ENCODE measurements at places on chromosomes 1 and 21.

DNA sequence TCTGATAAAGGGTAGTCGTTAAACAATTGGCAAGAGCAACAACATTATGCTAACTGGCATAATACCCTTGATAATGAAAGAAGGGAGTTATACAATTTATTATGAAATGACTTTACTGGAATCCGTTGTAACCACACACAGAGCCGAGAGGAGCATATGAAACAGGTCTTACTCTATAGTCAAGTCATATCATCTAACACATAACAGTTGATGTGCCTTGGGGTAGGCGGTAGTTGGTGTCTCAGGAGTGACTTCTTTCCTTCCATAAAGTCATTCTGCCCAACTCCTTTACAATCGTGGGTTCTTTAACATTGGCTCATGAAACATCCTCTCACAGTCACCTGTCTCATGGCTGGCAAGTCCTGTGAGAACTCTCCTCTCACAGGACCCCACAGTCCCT is 225.2 kb downstream of the LTN1 start:
- no peak for DNase-seq

- no peak for DNase-seq
Measured at GRCh38 chr1:22471078-22471477, 19.4 kb downstream of the ZBTB40 start.

DNA sequence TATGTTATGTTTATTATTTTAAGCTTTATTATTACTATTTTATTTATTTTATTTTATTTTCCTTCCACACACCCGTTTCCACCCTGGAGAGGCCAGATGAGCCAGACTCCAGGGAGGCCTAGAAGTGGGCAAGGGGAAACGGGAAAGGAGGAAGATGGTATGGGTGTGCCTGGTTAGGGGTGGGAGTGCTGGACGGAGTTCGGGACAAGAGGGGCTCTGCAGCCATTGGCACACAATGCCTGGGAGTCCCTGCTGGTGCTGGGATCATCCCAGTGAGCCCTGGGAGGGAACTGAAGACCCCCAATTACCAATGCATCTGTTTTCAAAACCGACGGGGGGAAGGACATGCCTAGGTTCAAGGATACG is 468 bp upstream of the MX1 start:
- DNase-seq = no peak

DNA sequence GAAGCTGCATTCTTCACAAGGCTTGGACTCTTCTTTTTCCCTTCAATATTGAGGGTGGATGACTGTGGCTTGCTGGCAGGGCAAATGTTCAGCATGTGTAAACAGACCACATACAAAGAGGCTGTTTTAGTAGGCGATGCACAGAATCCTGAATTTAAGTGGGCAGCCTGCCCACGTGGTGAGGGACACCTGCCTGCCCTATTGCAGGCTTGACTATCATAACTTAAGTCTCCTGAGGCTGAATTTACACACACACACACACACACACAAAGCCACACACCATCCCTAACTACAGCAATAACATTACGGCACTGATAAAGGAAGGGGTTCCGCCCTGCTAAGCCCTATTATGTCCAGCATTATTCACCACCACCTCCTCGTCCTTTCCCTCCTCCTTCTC is 15.9 kb downstream of the SYT2 start:
- DNase-seq = no peak

DNA sequence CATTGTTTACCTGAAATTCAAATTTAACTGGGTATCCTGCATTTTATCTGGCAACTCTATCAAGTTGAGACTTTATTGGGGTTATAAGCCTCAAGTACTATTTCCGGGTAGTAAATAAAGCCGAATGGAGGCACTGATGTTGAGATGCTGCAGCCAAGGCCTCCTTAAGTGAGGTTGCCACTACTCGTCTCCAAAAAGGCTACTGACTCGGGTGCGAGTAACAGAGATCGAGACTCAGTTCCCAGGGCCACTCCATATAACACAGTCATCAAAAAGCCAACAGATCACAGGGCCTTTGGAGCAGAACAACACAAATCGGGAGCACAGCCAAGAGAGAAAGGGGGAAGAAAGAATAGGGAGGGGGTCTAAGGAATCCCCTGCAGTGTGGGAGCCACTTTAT is 524 bp downstream of the COPA start:
- no peak for DNase-seq

DNA sequence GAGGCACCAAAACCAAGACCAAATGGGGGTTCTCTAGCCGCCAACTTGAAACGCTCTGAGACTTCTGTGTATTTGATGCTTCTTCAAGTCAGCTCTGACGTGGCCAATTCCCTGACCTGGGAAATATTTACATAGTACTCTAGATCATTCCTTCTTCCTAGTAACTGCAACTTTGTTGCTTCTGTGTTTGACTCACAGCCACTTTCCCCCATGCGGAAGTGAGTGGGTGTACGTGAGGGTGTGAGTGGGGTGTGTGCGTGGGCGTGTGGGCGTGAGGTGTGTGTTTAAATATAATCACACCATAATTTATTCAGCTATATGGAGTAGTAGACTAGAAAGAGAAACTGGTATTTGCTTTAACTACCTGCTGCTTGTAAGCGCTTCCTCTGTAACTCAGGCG is 111.0 kb downstream of the TAS1R2 start:
- DNase-seq = no peak

- DNase-seq = no peak
Measured at GRCh38 chr21:25175938-25176337, 431.3 kb downstream of the MRPL39 start.

DNA sequence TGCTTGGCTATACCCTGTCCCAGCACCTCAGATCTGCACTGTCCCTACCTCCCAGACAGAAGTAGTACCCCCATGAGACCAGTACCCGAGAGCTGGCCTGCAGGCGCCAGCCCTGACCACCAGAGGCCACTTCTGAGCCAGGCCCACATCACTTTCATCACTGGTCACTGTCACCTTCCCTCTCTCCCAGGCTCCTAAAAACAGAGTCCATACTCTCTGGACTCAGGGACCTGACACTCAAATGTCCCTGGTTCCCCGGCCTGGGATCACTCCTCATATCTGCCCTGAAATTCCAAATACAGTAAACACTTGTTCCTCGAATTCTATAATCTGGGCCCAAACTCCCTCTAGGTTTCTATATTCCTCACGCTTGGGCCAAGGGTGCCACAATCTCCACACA is 18.7 kb downstream of the TMEM53 start:
- DNase-seq = no peak

- DNase-seq = no peak
Measured at GRCh38 chr1:171507435-171507834, 22.1 kb downstream of the PRRC2C start.

DNA sequence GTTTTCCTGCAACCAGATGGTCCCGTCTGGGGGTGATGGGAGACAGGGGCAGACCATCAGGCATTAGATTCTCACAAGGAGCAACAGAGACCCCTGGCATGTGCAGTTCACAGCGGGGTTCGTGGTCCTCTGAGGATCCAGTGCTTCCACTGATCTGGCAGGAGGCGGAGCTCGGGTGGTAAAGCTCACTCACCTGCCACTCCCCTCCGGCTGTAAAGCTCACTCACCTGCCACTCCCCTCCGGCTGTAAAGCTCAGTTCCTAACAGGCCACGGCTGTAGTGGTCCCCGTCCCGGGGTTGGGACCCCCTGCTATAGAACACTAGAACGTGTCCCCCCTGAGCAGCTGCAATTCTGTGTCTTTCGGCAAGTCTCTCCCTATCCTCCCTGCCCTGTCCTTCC is 4.6 kb downstream of the KRTAP10-12 start:
- no peak for DNase-seq

DNA sequence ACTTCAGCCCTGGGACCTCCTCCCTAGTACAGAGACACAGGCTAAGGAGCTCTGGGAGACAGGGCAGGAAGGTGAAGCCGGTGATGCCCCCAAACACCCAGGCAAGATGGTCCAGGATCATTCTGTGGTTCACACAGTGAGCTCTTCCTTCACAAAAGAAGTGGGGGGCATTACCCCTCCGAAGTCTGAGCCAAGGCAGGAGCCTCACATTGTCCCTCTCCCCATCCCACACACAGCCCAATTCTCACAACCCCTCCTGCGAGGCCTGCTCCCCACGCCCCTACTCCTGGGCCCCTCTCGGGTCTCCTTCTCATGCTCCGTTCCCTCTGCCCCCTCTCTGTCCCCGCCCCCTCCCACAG is 10.7 kb downstream of the MEF2D start:
- no peak for DNase-seq

GRCh38 chr1:41656825-41657500 is 172.5 kb upstream of the EDN2 start:
- no peak for DNase-seq

GRCh38 chr1:182998482-182998881 is 24.7 kb upstream of the LAMC1 start:
- DNase-seq = no peak

DNA sequence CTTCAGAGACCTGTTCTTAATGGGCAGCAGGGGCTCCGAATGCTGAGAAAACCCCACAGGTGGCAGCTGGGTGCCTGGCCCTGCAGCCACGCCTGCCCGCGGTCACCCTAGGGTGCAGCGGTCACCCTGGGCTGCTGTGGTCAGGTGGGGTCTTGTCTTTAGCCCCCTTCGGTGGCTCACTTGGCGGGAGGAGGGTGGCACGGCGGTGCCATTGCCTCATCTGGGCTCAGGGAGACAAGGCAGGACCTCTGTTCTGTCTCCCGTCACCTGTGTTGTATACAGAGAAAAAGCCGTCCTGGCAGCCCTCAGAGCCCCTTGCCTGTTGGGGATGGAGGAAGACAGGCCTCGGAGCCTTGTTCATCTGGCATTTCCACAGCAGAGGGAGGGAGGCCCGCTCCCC is 69.5 kb upstream of the TRAPPC10 start:
- no peak for DNase-seq

DNA sequence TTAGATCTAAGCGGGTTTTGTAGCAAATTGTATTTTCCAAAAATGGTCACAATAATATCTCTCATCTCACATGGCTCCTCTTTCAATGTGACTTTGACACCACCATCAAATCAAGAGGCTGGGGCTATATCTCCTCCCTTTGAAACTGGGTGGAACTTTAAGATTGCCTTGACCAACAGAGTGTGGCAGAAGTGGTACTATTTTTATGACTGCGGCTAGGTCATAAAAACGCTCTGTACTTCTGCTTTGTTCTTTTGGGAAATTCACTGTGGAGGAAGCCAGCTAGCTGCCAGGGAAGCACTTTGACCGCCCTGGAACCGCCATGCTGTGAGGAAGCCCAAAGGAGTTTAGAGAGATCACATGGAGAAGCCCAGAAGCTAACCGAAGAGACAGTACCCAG is 50.7 kb upstream of the ACOT11 start:
- no peak for DNase-seq

- DNase-seq = no peak
Measured at GRCh38 chr1:240808381-240808780, 196.4 kb upstream of the GREM2 start.

DNA sequence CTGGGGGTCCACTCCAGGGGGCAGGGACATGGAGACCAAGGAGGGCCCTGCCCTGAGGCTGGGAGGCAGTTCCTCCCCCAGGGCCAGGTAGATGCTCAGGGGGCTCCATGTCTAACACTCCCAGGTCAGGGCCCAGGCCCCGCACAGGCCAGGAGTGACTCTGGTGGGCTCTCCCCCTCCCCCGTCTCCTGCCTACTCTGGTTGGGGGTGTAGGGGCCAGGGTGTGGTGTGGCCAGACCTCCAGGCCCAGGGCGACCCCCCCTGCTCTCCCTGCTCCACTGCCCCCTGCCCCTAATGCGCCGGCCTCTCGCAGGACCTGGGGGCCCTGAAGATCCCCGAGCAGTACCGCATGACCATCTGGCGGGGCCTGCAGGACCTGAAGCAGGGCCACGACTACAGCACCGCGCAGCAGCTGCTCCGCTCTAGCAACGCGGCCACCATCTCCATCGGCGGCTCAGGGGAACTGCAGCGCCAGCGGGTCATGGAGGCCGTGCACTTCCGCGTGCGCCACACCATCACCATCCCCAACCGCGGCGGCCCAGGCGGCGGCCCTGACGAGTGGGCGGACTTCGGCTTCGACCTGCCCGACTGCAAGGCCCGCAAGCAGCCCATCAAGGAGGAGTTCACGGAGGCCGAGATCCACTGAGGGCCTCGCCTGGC is 19.7 kb upstream of the CCDC27 start:
- DNase-seq = no peak

- no peak for DNase-seq
Measured at GRCh38 chr1:87956750-87957149, 628.1 kb downstream of the LMO4 start.

GRCh38 chr1:245454051-245454450 is 299.3 kb downstream of the KIF26B start:
- DNase-seq = no peak

DNA sequence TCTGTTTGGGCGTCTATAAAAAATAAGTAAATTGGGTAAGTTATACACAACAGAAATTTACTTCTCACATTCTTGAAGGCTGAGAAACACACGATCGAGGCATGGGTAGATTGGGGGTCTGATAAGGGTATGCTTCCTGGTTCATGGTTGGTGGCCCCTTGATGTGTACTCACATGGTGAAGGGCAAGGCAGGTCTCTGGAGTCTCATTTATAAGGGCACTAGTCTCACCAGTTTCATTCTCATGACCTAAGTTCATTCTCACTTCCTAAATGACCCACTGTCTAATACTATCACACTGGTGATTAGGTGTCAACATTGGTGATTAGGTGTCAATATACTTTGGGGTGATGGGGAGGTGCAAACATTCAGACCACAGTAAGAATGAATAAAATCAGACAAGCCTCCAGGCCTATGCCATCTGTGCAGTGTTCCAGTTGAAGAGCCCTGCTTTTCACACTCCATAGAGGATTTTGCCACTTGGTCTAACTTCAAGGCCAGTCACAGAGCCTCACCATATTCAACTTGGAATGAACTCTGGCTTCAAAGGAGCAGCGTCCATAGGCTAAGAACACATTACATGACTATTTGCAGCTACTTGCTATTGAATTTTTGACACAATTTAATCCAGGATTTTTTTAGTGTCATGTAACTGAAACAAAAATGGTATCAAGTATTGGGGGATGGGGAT is 2.5 kb upstream of the GBP4 start:
- DNase-seq = peak; percentile 9

Data from effector memory CD8-positive, alpha-beta T cell (primary cell).